ENCODE measurements at places on chromosomes 6 and 20.

DNA sequence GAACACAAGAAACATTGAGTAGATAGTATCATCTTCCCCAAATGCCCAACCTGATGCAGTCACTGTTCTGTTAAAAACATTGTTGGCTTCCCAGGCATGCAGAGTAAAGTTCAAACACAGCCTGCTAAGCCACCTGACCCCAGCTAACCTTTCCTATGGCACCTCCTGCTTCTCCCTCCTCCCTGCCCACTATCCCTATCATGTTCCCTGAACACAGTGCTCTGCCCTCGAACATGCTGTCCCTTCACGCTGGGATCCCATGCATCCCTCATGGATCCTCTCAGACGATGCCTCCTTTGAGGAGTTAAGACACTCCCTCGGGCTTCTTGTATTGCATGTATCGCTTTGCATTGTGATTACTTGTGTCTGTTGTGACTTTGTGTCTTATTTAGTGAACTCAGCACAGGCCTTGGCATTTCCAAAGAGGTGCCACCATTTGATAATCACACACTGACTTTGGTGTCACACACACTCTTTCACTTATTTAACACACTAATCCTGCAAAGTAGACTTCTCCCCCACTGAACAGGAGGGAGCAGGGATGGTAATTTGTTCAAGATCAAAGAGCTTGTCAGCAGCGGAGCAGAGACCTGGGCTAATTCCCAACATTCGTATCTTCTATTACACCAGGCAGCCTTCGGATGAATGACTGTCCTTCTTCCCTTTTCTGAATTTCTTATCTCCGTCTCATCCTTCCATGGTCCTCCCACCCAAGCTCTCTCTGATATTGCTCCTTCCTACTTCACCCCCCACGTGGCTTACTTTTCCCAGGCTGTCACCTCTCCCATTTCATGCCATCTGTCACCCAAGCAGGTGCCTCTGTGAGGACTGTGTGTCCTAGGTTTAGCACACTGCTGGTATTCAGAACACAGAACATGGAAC, 28.3 kb upstream of the SMIM29 start:
- DNase-seq, result no peak

DNA sequence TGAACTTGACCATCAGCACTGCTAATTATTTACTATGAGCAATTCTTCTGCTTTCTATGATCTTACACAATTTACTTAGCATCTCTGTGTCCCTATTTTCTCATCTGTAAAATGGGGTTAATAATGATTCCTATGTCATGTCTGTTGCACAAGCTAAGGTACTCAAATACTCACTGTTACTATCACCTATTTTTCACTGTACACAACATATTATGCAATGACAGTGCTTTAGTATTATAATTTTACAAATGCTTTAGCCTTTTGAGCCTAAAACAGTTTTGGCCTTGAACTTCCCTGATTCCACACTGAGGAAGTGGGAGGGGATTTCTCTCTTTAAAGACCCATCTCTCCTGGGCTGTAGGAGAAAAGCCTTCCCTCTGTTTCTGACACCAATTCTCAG, 36.9 kb upstream of the THEMIS start:
- no peak for DNase-seq

GRCh38 chr6:15042938-15043337, 202.9 kb upstream of the JARID2 start:
- no peak for DNase-seq

GRCh38 chr6:151835396-151835795, 27.9 kb downstream of the ESR1 start:
- no peak for DNase-seq

DNA sequence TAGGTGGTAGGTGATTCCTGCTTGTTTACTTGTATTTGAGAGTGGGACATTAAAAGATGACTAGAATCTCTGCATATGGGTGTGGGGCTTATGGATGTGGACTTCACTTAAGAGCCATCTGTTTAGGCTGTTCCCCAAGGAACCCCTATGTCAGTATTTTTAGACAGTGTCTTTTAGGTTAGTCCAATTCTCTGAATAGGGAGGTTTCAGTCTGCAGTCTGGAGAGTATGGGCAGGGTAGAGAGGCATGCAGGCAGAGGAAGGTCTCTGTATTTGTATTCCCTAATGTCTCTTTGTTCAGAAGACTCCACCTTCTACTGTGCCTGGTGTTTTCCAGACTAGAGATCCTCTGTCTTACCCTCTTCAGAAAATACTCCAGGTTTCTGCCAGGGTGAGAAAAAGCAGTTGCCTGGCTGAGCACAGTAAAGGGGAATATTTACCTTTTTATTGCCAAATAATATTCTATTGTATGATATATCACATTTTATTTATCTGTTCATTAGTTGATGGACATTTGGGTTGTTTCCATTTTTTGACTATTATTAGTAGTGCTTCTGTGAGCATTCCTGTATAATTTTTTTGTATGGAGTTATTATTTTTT, 19.1 kb downstream of the SLX4IP start:
- no peak for DNase-seq

DNA sequence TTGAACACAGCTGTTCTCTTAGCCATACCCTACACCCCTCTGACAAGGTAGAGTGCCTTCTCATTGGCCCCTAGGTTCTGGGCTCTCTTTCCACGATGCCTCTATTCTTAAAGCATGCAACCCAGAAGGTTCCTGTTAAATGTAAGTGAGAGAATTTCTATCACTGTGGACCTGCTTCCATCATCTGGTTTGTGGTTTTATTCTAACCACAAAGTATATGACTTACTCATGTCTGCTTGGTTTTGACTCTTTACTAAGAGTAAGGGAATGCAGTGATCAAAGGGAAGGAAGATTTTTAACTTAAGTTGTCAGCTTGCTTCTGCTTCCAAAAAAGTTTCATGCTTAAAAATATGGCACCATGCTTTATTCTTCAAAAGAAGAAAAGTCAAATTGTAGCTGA, 80.2 kb downstream of the ANKEF1 start:
- DNase-seq, result no peak

GRCh38 chr20:47295129-47295813, 61.2 kb downstream of the ZMYND8 start:
- no peak for DNase-seq

DNA sequence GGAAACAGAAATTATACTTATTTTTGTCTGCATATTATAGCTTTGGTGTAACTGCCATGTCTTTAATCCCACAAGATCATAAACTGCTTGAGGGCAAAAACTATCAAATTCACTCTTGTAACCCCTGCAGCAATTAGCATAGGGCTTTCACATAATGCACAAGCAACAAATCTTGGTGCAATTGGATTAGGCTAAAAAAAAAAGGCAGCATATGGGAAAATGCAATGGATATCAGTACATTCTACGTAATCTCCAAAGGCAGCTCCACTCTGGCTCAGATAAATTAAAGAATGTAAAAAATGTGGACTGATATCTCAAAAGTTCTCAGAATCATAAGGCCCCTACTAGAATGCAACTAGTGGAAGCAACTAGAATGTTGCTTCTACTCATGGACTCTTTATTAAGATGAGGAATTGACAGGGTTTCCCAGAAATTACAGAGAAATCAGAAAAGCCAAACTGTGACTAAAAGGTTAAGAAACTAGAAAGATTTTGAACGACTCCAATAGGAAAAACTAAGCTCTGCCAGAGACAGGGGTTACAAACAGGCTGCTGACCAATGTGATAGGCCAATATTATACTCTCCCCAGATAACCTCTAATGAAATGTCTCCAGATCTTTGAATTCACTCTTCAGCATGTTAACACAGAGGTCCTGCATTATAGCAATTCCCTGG, 55.0 kb downstream of the FILIP1 start:
- no peak for DNase-seq

GRCh38 chr20:57375652-57376230, 15.5 kb upstream of the RBM38 start:
- no peak for DNase-seq

- no peak for DNase-seq
Measured at GRCh38 chr6:166433096-166433495, 50.4 kb upstream of the MPC1 start.

- no peak for DNase-seq
Measured at GRCh38 chr6:109483735-109484057, 677 bp upstream of the ZBTB24 start.

- DNase-seq, result no peak
Measured at GRCh38 chr6:159487636-159488035, 205.4 kb downstream of the SOD2 start.

DNA sequence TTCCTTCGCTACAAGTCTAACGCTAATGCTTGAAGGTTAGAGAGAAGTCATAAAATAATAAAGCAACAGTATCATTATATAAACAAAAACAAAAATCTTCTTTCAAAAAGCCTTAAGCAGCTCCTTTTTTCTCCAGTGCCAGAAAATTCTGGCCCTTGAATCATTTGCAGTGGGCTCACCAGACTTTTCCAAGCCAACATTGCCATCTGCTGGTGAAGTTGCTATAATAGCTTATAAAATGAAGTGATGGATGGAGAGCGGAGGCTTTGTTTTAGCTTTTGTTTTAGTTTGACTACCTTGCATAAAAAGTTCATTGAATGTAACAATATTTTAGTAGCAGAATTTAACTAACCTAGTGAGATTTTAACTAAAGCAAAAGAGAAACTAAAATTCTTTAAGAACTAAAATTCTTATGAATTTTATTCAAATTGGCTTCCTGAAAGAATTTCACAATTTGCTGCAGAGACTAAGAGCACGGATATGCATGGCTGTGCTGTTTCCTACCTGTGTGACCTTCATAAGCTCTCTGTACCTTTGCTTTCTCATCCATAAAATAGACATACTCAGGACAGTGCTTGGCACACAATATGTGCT, 44.8 kb upstream of the SLC2A12 start:
- DNase-seq, result no peak

- DNase-seq, result no peak
Measured at GRCh38 chr20:58447511-58448391, 58.7 kb downstream of the VAPB start.

Measured in cortex of kidney (tissue), 1 donor.